ENCODE measurements at places on chromosomes 6 and 20. TPM values are rescaled to one million over a fixed set of nuclear protein-coding genes. Genes with fewer than 3 reads are reported as not detected.

BPIFB4 gene
- not detected for total RNA-seq

DNA sequence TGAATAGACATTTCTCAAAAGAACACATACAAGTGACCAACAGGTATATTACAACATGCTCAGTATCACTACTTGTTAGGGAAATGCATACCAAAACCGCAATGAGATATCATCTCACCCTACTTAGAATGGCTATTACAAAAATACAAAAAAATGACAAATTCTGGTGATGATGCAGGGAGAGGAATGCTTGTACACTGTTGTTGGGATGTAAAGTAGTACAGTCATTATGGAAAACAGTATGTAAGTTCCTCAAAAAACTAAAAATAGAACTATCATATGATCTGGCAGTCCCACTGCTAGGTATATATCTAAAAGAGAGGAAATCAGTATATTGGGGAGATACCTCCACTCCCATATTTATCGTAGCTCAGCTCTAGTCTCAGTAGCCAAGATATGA lies 10.9 kb upstream of the SLC17A5 start:
- DNase-seq, result no peak

DNA sequence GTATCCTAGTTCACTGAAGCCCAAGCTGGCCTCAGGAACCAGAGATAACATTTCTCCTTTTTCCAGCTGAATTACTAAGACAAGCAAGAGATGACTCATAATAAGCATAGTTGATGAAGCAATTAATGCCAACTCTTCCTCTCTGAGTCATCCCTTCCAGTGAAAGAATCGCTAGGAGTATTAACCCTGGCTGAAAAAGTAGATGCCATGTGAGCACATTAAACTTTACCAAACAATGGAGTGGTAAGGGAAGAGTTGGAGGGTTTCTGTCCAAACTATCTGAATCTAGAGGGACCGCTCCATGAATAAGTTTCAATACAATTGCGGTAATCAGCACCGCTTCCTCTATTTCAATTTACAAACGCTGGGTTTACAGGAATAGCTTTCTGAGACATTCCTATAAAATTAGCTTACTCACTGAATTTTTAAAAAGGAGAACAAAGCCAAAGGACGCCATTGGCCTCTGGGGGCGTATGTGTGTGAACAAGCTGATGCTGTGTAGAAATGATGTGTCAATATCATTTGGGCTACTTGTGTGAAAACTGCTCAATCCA lies 48.3 kb downstream of the ATXN1 start:
- DNase-seq, result no peak

GINS1 gene
- total RNA-seq, result 0.65 TPM

- DNase-seq, result no peak
Measured at GRCh38 chr6:26375270-26375669, 7.6 kb upstream of the BTN2A2 start.

- DNase-seq, result no peak
Measured at GRCh38 chr6:170522565-170523183, 30.4 kb downstream of the PSMB1 start.

Data from naive thymus-derived CD4-positive, alpha-beta T cell (primary cell).